Heart left ventricle (tissue), 16 donors: ENCODE measurements at places on chromosomes 3 and 15.
A peak's percentile ranks its signal among the peaks of the same experiment; 100 is the strongest.

GRCh38 chr3:171832989-171833388 is 10.2 kb upstream of the TMEM212 start:
- no peaks in the 10 kb centered on the region for H3K36me3 ChIP-seq
- no peaks in the 10 kb centered on the region for H3K27me3 ChIP-seq
- no peak for DNase-seq
- no peak overlapping the region for H3K27ac ChIP-seq
- H3K4me1 ChIP-seq: peaks cover 52% of the 10 kb centered on the region

DNA sequence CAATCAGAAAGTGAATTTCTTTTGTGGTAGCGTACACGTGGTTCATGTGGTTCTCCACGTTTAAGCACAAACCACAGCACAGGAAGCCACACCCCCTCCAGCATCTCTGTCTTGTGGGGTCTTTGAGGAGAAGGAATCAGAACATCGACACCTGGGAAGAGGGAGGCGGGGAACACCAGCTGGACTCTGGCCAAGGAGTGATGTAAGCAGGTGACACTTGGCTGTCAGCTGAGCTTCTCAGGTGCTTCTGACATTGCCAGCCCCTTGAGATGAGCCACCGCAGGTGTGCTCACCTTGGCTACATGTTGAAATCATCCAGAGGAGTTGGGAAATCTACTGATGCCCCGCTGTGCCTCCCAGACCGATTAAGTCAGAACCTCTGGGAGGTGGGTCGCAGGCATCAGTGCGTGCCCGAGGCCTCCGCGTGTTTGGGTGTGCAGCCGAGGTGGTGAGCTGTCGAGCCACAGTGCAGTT is 85.0 kb downstream of the FAM81A start:
- H3K36me3 ChIP-seq: no peaks in the 10 kb centered on the region
- no peaks in the 10 kb centered on the region for H3K27me3 ChIP-seq
- no peak overlapping the region for H3K27ac ChIP-seq
- H3K4me3 ChIP-seq: no peak overlapping the region

DNA sequence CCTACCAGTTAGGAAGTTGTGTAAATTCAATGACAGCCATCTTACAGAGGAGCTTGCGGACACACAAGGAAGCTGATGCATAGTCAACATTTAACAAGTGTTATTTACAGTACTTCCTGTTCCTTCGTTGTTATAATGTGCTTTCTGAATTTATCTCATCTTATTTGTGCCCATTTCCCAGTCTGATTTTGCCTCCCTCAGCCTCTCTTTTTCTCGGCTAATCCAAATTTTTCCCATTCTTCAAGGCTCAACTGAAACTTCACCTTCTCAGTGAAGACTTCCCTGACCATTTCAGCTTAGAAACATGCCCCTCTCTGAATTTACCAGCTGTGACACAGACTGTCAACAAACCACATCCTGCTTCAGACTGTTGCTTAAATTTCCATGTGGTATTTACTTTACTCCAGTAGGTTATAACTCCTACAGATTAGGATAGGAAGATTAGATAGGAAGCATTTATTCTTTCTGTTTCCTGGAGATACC is 55.7 kb upstream of the CP start:
- no peak for DNase-seq
- no peaks in the 10 kb centered on the region for H3K4me1 ChIP-seq
- no peak overlapping the region for H3K4me3 ChIP-seq
- no peak overlapping the region for H3K27ac ChIP-seq
- no peaks in the 10 kb centered on the region for H3K27me3 ChIP-seq

DNA sequence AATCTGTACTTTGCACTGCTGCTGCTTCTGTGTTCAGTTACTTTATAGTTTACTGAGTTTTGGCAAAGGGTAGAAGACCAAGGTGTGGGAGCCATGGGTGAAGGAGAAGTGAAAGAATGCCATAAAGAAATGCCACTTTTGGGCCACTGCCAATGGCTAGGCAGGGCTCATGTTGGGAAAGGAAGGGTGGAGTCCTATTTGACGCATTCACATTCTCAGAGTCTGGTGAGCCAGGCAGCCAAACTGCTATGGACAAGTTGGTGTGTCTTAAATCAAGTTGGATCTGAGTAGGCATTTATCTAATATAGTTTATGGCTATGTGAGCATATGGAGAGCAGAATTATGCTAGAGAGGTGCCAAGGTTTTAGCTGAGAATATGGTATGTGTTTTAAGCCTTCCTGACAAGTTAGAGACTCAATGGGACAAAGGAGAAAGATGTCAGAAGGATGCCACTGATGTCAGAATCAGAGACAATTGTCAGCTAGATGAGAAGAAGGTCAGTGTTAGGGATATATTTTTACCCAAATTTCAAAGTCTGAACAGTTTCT is 296.1 kb downstream of the AGBL1 start:
- H3K27me3 ChIP-seq: peaks cover 14% of the 10 kb centered on the region
- no peak for DNase-seq

DNA sequence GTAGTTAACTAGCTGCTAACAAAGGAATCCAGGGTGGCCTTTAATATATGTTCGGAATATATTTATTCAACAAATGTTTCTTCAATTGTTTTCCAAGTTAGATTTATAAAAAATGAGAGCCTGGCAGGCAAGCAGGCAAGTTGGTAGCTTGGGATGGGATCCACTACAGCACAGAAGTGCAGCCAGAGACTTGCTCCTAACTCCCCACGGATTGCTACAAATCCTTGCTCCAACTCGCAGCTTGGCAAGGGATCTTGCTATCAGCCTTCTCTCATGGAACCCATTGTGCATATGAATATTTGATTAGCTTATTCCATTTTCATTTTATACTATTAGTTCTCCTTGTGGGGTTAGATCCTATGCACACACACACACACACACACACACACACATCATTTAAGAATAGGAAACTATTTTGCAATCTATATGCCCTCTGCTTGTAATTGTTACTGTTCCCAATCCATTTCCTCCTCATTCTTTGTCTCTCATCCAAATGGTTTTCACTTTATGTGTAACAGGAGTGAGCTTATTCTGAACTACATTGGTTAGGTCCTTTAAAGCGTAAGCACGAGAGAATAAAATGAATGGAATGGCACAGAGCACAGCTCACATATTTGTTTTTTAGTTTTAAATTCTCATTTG is 505.6 kb downstream of the LPP start:
- peaks cover 4% of the 10 kb centered on the region for H3K4me1 ChIP-seq
- H3K27ac ChIP-seq: no peak overlapping the region
- DNase-seq: no peak
- H3K27me3 ChIP-seq: no peaks in the 10 kb centered on the region
- H3K4me3 ChIP-seq: no peak overlapping the region

DNA sequence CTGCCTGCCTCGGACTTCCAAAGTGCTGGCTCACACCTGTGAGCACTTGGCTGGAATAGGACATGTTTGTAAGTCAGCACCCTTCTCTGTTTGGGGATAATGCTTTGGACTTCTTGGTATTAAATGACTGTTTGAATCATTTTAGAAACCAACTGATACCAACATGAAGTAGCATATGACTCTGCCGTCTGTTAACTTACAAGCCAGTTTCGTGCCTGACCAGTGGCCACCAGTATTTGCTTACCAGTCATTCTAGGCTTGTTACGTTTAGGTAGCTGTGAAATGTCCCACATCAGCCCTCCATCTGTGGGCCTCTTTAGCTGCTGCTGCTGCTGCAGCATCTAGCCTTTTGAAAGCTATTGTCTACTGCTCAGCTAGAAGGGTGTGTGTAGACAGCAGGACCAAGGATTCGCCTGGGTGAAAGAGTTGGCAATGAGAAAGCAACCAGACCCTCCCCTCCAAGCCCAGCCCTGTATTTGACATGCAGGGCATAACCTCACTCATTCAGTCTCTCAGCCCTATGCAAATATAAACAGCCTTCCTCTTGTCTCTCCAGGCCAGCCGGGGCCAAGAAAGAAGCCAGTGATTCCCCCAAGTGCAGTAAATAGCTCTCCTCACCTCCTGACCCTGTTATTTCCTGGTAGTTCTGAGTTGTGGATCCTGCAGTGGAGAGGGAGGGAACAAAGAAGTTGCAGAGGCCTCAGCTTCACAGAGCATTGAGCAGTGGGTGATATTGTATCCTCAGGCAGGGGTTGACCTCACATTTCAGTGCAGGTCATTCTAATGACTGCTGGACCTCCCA is 51.0 kb downstream of the NKIRAS1 start:
- no peaks in the 10 kb centered on the region for H3K27me3 ChIP-seq
- H3K4me3 ChIP-seq: no peak overlapping the region
- H3K4me1 ChIP-seq: peaks cover 18% of the 10 kb centered on the region
- DNase-seq: peak; percentile 30

GRCh38 chr3:170128977-170129431 is 52.5 kb downstream of the PHC3 start:
- no peak overlapping the region for H3K4me3 ChIP-seq
- H3K27ac ChIP-seq: no peak overlapping the region
- H3K4me1 ChIP-seq: no peaks in the 10 kb centered on the region
- H3K27me3 ChIP-seq: no peaks in the 10 kb centered on the region
- no peak for DNase-seq
- H3K36me3 ChIP-seq: peaks cover 82% of the 10 kb centered on the region

DNA sequence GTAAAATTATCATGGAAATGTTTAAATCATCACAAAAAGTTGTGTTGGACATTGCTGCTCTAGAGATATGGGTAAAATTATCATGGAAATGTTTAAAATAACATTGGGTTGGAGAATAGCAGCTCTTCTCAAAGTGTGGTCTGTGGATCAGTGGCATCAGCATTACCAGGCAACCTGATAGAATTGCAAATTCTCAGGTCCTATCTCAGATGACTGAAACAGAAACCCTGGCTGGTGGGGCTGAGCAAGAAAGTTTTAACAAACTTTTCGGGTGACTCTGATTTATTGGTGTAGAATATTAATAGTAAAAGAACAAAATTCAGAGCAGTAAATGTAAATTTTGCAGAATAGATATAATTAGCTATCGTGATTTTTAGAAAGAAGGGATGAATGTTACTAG is 28.9 kb downstream of the NXPE3 start:
- no peak overlapping the region for H3K4me3 ChIP-seq
- no peak for DNase-seq

DNA sequence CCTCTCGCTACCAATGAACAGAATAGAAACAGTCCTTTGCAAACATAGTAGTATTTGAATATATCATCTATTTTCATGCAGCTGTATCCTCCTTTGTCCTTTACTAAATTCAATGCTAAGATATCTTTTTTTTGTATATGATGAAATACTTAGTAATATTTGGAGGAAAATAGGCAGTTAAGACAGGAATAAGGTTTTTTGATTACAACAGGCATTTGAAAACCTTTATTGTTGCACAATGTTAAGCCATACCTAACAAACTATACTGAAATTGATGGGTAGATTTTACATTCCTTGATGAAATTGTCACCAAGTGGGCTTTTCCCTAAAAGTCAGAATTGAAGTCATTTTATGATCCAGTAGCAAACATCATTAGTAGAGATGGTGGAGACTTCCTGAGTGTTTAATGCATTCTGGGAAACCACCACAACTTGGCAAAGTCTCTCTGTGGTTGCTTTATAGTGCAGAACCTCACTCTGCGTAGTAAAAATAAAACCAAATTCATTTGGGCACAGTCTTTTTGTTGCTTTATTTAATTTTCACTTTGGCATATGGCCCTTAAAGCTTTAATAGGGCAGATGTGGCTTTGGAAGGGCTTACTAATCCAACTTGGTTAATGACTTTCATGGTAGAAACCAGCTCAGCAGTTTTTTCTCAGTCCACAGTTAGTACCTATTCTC is 216.0 kb downstream of the DIPK2A start:
- no peaks in the 10 kb centered on the region for H3K4me1 ChIP-seq
- H3K4me3 ChIP-seq: no peak overlapping the region
- H3K36me3 ChIP-seq: no peaks in the 10 kb centered on the region

DNA sequence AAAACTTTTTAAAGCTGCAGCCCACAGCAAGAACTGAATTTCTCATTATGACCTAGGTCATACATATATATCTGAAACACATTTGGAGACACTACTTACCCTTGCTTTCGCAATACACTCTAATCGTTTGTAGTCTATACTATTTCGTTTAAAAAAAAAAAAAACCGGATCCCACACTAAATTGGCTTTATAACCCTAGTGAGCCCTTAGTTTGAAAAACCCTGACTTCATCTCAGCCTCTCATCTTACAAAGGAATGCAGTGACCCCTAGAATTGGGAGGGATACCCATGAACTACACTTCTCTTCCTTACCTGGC is 4.2 kb downstream of the RARRES1 start:
- no peak for DNase-seq
- no peak overlapping the region for H3K4me3 ChIP-seq
- no peaks in the 10 kb centered on the region for H3K27me3 ChIP-seq
- peaks cover 14% of the 10 kb centered on the region for H3K4me1 ChIP-seq
